ENCODE measurements at places on chromosomes 7 and 10. TPM values are rescaled to one million over a fixed set of nuclear protein-coding genes. Genes with fewer than 3 reads are reported as not detected.
A peak's percentile ranks its signal among the peaks of the same experiment; 100 is the strongest.

GRCh38 chr10:131762789-131763696, 137.8 kb upstream of the PPP2R2D start:
- no peak for DNase-seq
- no peak overlapping the region for H3K27ac ChIP-seq
- no peaks in the 10 kb centered on the region for H3K4me1 ChIP-seq

GRCh38 chr7:39838326-39838725, 111.7 kb upstream of the CDK13 start:
- no peak overlapping the region for H3K27ac ChIP-seq
- no peaks in the 10 kb centered on the region for H3K36me3 ChIP-seq
- no peaks in the 10 kb centered on the region for H3K27me3 ChIP-seq
- no peak for DNase-seq
- H3K4me1 ChIP-seq: no peaks in the 10 kb centered on the region

DNA sequence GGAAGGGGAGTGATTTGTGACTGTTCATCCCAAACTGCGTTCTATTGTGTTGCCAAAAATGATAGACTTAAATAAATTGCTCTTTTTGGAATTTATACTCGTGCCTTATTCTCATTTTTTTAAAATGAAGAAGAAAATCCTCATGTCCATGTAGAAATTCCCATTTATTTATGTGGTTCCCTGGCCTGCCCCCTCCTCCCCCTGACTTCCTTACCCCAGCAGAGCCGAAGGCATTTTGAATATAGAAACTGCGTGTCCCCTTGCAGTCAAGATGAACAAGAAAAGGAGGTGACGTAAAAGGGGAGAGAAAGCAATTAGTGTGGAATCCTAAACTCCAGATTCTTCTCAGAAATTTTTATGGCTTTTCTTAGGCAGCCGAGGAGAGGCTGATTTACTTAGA, 126.1 kb downstream of the FAM204A start:
- no peak overlapping the region for H3K27ac ChIP-seq
- H3K27me3 ChIP-seq: no peaks in the 10 kb centered on the region
- H3K4me1 ChIP-seq: no peaks in the 10 kb centered on the region
- H3K36me3 ChIP-seq: no peaks in the 10 kb centered on the region

DNA sequence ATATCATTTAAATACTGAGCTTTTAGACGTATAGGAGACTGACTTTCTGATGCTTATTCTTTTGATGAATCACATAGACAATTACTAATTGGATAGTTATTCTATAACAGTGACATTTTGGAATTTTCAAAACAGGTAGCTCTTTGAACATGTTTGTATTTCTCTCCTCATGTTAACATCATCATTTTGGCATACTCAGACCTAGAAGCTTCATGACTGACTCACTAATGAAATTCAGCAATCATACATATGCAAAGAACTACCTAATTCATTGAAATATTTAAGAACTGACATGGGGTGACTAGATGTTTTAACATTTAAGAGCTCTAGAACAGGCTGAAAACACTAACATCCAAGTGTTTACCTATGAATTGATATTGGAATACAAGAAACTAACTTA, 192.3 kb downstream of the VTI1A start:
- H3K4me1 ChIP-seq: no peaks in the 10 kb centered on the region
- DNase-seq: no peak
- no peak overlapping the region for H3K27ac ChIP-seq
- H3K36me3 ChIP-seq: no peaks in the 10 kb centered on the region

DNA sequence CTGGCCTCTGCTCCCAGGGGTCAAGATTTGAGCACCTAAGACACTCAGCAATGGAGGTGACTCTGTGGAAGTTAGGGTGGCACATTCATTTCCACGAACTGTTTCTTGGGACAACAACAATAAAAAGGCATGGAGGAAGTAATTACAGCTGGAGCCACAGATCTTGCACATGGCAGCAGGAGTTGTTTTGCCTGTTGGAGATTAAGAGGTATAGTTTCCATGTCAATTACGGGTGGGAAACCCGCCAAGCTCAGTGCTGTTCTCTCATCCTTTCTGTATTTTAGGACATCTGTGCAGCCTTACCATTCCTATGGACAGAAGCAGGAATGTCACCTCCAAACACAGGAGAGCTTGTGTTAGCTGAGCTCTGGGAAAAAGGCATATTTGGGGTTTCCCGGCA, 201.2 kb downstream of the SNX10 start:
- H3K27ac ChIP-seq: no peak overlapping the region
- DNase-seq: no peak
- no peak overlapping the region for H3K4me3 ChIP-seq

GRCh38 chr10:10807106-10807505, 210.6 kb upstream of the CELF2 start:
- DNase-seq: no peak
- H3K4me3 ChIP-seq: no peak overlapping the region
- peaks cover 38% of the 10 kb centered on the region for H3K4me1 ChIP-seq
- H3K27me3 ChIP-seq: no peaks in the 10 kb centered on the region

DNA sequence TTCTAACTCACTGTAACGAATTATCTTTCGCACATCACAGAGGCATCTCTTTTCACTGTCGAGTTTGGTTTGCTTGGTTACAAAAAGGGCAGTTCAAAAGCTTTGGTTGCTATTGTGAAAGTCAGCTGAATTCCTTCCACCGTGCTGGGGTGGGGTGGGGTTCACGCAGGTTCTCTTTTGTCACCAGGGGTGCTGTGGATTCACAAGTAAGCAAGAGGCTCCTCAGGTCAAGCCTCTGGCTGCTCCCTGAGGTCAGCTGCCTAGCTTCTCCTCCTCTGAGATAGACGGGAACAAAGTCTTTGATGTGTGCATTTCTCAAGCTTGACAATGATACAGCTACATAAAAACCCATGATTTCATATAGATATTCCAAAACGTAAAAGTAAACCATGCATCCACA, 47.7 kb downstream of the EGFR start:
- H3K4me1 ChIP-seq: peaks cover 36% of the 10 kb centered on the region
- no peaks in the 10 kb centered on the region for H3K36me3 ChIP-seq
- H3K27me3 ChIP-seq: no peaks in the 10 kb centered on the region
- H3K27ac ChIP-seq: peak overlapping the region; percentile 59
- DNase-seq: no peak

- no peak for DNase-seq
- no peaks in the 10 kb centered on the region for H3K27me3 ChIP-seq
- peak overlapping the region; percentile 100 for H3K27ac ChIP-seq
- H3K36me3 ChIP-seq: no peaks in the 10 kb centered on the region
Measured at GRCh38 chr10:60940446-60940845, 3.5 kb downstream of the RHOBTB1 start.

- no peaks in the 10 kb centered on the region for H3K27me3 ChIP-seq
- DNase-seq: no peak
- no peaks in the 10 kb centered on the region for H3K36me3 ChIP-seq
- no peak overlapping the region for H3K4me3 ChIP-seq
- H3K4me1 ChIP-seq: no peaks in the 10 kb centered on the region
Measured at GRCh38 chr7:157832006-157832405, 495.2 kb downstream of the DNAJB6 start.

- H3K4me3 ChIP-seq: no peak overlapping the region
- no peaks in the 10 kb centered on the region for H3K4me1 ChIP-seq
- H3K27me3 ChIP-seq: no peaks in the 10 kb centered on the region
- H3K36me3 ChIP-seq: no peaks in the 10 kb centered on the region
- no peak for DNase-seq
- H3K27ac ChIP-seq: no peak overlapping the region
Measured at GRCh38 chr7:50022451-50022850, 70.6 kb downstream of the ZPBP start.

- no peak overlapping the region for H3K4me3 ChIP-seq
- DNase-seq: peak; percentile 97
- peak overlapping the region; percentile 88 for H3K27ac ChIP-seq
- no peaks in the 10 kb centered on the region for H3K27me3 ChIP-seq
- peaks cover 12% of the 10 kb centered on the region for H3K36me3 ChIP-seq
Measured at GRCh38 chr7:36303202-36304098, 86.2 kb upstream of the ANLN start.

- DNase-seq: no peak
- no peak overlapping the region for H3K4me3 ChIP-seq
- H3K27ac ChIP-seq: no peak overlapping the region
- no peaks in the 10 kb centered on the region for H3K4me1 ChIP-seq
Measured at GRCh38 chr10:90148116-90148855, 446.9 kb downstream of the KIF20B start.

- no peaks in the 10 kb centered on the region for H3K27me3 ChIP-seq
- H3K27ac ChIP-seq: no peak overlapping the region
- no peak overlapping the region for H3K4me3 ChIP-seq
- H3K4me1 ChIP-seq: no peaks in the 10 kb centered on the region
- no peak for DNase-seq
Measured at GRCh38 chr7:21868576-21868850, 77.2 kb downstream of the CDCA7L start.

- H3K4me1 ChIP-seq: no peaks in the 10 kb centered on the region
- H3K27ac ChIP-seq: no peak overlapping the region
- no peaks in the 10 kb centered on the region for H3K36me3 ChIP-seq
Measured at GRCh38 chr7:122467661-122468449, 163.3 kb upstream of the FEZF1 start.

DNA sequence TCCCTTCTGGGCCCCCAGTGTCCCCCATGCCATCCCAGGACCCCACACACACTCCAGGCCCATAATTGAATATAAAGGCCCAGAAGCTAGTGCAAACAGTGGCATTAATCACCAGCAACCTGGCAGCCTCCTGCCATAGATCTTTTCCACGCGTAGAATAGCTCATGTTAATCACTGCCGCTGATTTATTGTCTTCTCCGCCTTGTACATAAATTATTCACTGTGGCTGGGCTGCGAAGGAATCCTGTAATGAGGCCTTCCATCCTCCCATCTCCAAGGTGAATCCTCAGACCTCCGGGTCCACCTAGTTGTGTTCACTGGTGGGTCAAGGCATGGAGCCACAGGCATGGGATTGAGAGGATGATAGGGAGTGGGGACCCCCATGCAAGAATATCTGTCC, 33.2 kb downstream of the KAZALD1 start:
- H3K36me3 ChIP-seq: no peaks in the 10 kb centered on the region
- no peak for DNase-seq
- H3K4me3 ChIP-seq: no peak overlapping the region
- no peaks in the 10 kb centered on the region for H3K4me1 ChIP-seq
- H3K27me3 ChIP-seq: peaks cover 3% of the 10 kb centered on the region

- DNase-seq: no peak
- H3K4me3 ChIP-seq: no peak overlapping the region
- no peaks in the 10 kb centered on the region for H3K4me1 ChIP-seq
- no peaks in the 10 kb centered on the region for H3K36me3 ChIP-seq
- H3K27ac ChIP-seq: no peak overlapping the region
Measured at GRCh38 chr7:120926943-120927346, 23.6 kb upstream of the ING3 start.

GRCh38 chr7:28245123-28245878, 64.7 kb upstream of the JAZF1 start:
- H3K27ac ChIP-seq: no peak overlapping the region
- DNase-seq: no peak
- no peaks in the 10 kb centered on the region for H3K27me3 ChIP-seq
- H3K36me3 ChIP-seq: no peaks in the 10 kb centered on the region

DNA sequence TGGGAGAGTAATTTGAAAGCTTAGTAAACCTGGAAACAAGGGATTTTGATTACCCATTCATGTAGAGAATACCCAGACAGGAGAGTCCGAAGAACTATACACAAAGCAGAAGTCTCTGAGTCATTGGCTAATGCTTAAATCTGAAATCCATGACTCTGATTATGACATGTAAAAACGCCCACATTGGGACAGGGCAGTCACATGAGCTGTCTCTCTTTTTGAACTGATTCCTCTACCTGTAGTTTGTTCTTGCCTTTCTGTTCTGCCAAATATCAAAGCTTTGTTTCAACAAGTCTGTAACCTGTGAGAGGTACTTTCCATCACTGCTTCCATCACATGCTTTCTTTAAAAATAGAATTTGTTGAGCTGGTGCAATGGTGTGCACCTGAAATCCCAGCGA, 4.3 kb upstream of the GPNMB start:
- H3K4me3 ChIP-seq: no peak overlapping the region
- H3K27me3 ChIP-seq: no peaks in the 10 kb centered on the region
- no peaks in the 10 kb centered on the region for H3K4me1 ChIP-seq
- H3K36me3 ChIP-seq: no peaks in the 10 kb centered on the region
- DNase-seq: no peak
- peak overlapping the region; percentile 54 for H3K27ac ChIP-seq

- H3K27me3 ChIP-seq: no peaks in the 10 kb centered on the region
- no peak for DNase-seq
- no peaks in the 10 kb centered on the region for H3K4me1 ChIP-seq
- no peaks in the 10 kb centered on the region for H3K36me3 ChIP-seq
- no peak overlapping the region for H3K4me3 ChIP-seq
- H3K27ac ChIP-seq: no peak overlapping the region
Measured at GRCh38 chr7:158442260-158442659, 145.4 kb downstream of the PTPRN2 start.

DNA sequence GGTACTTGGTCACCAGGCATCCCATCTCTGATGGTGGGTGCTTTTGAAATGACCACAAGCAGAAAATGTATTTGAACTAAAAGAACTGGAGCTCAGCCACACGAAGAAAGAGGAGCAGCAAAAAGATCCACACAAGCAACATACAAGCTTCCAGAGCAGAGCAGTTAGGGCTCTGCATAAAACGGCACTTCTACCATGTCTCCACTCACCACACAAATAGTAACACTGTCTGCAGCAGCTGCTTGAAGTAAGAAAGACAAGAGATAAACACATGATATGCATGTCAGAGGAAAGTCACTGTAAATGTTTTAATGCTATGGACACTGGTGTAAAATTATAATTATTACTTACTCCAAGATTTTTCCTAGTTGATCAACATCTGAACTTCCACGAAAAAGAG, 32.5 kb upstream of the FAM133B start:
- no peak overlapping the region for H3K27ac ChIP-seq
- no peak for DNase-seq
- H3K4me3 ChIP-seq: no peak overlapping the region
- H3K27me3 ChIP-seq: no peaks in the 10 kb centered on the region
- H3K36me3 ChIP-seq: peaks cover 2% of the 10 kb centered on the region

GRCh38 chr7:48643431-48644013, 280.8 kb upstream of the CDC14C start:
- no peaks in the 10 kb centered on the region for H3K36me3 ChIP-seq
- H3K27me3 ChIP-seq: no peaks in the 10 kb centered on the region
- no peak overlapping the region for H3K27ac ChIP-seq
- no peaks in the 10 kb centered on the region for H3K4me1 ChIP-seq
- DNase-seq: no peak

DNA sequence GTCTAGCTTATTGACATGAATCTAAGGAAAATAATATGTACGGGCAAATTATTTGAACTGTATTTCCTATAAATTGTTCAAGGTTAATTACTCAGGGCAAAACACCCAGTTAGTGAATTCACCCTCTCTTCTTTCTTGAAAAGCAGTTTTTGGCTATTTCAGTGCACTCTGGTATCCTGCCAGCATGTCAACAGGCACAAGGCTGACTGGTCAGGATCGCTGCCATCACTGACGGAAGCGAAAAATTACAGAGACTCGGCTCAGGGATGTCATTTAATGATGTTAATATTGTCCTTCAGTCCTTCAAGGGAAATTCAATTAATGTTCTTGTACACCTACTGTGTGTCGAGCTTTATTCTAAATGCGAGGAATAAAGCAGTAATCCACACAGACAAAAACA, 28.3 kb upstream of the OLAH start:
- DNase-seq: no peak
- H3K27ac ChIP-seq: no peak overlapping the region
- no peaks in the 10 kb centered on the region for H3K4me1 ChIP-seq
- H3K4me3 ChIP-seq: no peak overlapping the region
- H3K36me3 ChIP-seq: no peaks in the 10 kb centered on the region
- no peaks in the 10 kb centered on the region for H3K27me3 ChIP-seq

The GJD4 gene
- not detected for total RNA-seq

The KAZALD1 gene
- total RNA-seq: 5.7 TPM

The TMEM213 gene
- total RNA-seq: not detected

The ASIC3 gene
- not detected for total RNA-seq
